Stimulated activated CD8-positive, alpha-beta memory T cell treated with anti-CD3 and anti-CD28 coated beads, Interleukin-4, amount 100 ng/mL, for 48 hours (primary cell): ENCODE measurements at places on chromosomes 11 and 22.

- no peak for DNase-seq
Measured at GRCh38 chr11:56545531-56545930, 2.5 kb upstream of the OR5M11 start.

- DNase-seq = no peak
Measured at GRCh38 chr22:33105501-33105911, 47.3 kb upstream of the SYN3 start.

DNA sequence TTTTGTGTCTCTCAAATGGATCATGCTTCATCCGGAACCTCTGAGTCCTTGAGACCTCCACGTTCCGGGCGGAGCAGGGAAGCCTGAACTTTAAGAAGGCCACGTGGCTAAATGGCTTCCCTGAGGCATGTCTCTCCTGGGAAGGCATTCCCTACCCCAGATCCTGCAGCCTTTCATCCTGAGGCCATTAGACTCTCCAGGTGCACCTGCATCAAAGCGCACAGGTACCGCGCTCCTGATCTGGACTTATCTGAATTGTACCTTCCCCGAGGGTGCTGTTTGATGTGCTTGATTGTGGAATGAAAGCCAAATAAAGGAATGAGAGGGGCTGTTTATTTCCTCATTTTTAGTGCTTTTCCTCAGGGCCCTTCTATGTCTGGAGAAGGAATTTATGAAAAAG is 22.5 kb downstream of the C22orf31 start:
- DNase-seq = no peak

GRCh38 chr11:92432515-92432914 is 207.9 kb downstream of the FAT3 start:
- DNase-seq = no peak

- peak; percentile 29 for DNase-seq
Measured at GRCh38 chr11:61077936-61078335, 24.4 kb upstream of the CD5 start.

GRCh38 chr11:66084821-66085475 is 14.9 kb downstream of the PACS1 start:
- DNase-seq = no peak

DNA sequence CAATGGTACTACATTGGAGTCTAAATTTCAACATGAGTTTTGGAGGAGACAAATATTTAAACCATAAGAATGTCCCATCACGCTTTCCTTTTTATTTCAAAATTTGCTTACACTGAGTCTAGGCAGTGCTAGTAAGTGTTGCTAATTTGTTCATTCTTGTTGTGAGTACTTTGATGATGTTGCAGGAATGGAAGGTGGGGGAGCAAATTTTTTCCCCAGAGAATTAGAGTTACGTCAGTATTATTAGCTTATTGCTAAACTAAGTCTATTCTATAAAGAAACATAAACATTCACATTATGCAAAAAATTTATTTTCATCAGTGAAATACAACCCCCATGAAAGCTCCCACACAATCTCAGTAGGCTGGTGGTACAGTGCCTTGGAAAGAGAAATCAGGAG is 88.0 kb downstream of the BLID start:
- DNase-seq = no peak

DNA sequence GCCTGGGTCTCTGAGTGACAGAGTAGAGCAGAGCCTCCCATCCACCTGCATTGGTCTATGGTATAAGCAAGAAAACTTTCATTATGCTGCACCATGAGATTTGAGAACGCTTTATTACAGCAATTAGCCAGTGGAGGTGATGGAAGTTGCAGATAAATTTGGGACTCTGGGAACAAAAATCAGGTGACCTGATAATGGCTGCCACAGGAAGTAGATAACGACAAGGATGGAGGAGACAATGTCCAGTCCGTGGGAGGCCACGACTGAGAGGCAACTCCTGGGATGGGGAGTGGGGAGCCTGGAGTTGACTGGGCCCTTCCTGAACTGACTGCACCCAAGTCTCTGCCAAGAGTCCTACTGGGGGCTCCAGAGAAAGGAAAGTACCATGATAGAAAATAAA is 4.7 kb downstream of the MRGPRD start:
- no peak for DNase-seq
